Stimulated activated CD8-positive, alpha-beta memory T cell treated with anti-CD3 and anti-CD28 coated beads, Interleukin-15, amount 100 ng/mL, for 1 hour (primary cell): ENCODE measurements at places on chromosomes 1 and 21.

DNA sequence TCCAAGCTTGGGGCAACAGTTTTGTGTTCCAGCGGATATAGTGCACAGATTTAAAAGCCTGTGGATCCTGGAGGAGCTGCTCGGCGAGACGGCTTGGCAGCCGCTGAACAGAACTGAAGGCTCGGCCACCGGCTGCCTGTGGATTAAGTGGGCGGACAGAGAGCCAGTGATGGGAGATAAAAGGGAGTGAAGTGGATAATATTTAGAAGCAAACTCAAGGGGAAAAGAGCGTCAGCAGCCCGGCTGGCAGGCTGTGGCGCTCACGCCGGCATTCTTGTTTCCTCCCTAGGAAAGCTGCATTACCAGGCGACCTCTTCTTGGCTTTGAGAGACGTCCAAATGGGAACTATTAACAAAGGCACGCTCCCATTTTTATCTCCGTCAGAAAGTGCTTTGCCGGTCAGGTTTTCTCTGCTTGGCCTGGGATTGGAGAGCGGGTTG is 10.4 kb downstream of the TRABD2B start:
- no peak for DNase-seq

GRCh38 chr21:41166884-41167283 is 1.1 kb upstream of the BACE2 start:
- no peak for DNase-seq

DNA sequence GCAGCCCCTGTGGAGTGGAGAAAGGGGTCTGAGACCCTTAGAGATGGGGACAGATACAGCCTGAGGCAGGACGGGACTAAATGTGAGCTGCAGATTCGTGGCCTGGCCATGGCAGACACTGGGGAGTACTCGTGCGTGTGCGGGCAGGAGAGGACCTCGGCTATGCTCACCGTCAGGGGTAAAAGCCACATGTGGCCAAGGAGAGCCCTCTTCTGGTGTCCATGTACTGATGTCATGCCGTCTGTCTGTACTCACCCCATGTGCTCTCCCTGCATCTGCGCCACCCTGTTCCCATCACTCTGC is 84.7 kb downstream of the OBSCN start:
- DNase-seq: no peak

DNA sequence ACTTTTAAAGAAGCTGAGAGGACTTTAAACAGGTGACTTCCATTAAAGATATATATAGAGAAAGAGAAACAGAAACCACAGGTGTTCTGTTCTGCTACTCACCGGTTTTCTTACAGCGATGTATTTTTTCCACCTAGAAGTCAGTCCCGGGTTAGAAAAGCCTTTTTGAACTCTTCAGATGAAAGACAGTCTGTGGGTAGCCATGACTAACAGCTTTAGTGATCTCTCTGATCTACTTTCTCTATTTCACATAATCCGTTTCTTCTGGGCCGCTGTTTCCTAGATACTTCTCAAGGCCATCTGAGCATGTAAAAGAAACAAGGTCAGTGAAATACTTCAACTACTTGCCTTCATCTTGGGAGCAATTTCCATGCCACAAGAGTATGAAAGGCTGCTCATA is 25.1 kb downstream of the WDR64 start:
- DNase-seq: no peak

- DNase-seq: no peak
Observed at GRCh38 chr21:22106720-22107410, 1108.7 kb downstream of the NCAM2 start.

- peak; percentile 50 for DNase-seq
Observed at GRCh38 chr1:209755926-209756614, at the start of gene TRAF3IP3. Gene TRAF3IP3, plus strand, starts transcription at chr1:209756053. Its CDS starts 3,987 bp downstream, at chr1:209760040.

- DNase-seq: no peak
Observed at GRCh38 chr1:10917513-10918454, 94.7 kb upstream of the TARDBP start.

GRCh38 chr1:151680826-151681225 is 35.8 kb downstream of the CELF3 start:
- DNase-seq: no peak

DNA sequence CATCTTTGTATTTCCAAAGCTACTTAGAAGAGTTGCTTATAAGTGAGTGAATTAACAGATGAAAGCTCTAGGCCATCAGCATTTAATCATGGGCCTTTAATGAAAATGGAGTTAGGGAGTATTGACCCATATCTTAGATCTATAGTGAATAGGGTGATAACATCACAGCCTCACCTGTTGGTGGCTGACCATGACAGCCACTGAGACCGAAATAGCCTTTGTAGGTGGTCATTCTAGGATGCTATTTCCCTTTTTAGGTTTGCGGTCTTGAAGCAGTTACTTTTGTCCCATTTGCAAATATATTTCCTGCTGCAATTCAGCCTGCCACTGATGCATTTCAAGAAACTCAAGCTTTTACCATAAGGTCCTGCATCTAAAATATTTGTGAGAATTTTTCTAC is 410.1 kb upstream of the LYPLAL1 start:
- DNase-seq: no peak

DNA sequence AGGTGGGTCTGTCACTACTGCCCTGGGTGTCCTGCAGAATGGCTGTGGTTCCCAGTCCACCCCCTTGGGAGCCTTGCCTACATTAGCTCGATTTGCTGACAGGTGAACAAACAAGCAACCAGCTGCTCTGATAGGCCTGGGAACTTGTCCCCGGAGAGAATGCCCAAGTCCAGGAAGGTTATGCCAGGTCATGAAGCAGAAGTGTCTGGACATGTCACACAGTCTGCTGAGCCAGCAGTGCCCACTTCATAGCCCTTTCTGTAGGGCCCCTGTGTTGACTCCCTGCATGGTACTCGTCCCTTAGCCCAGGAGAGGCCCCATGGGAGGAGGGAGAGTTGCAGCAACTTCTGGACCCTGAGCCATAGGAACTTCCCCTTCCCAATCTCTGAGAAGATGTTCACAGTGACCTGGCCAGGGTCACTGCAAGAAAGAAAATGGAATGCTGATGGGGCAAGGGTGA is 31.0 kb downstream of the UCK2 start:
- no peak for DNase-seq

DNA sequence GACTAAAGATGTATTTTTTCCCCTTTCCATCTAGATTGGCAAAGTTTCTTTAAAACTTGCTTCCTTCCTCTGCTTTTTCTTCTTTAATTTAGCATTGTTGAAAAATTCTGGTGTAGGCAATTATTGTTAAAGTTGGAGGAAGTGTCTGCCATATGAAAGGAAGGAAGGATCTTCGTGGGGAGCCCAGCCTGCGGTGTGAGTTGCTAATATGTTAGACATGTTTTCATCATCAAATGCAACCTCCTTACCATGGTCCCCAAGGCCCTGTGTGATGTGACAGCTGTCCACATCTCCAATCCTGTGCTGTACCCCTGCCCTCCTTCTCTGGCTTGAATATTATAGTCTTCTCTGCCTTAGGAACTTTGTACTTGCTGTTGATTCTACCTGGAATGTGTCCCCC is 81.0 kb upstream of the ZBTB18 start:
- DNase-seq: no peak

DNA sequence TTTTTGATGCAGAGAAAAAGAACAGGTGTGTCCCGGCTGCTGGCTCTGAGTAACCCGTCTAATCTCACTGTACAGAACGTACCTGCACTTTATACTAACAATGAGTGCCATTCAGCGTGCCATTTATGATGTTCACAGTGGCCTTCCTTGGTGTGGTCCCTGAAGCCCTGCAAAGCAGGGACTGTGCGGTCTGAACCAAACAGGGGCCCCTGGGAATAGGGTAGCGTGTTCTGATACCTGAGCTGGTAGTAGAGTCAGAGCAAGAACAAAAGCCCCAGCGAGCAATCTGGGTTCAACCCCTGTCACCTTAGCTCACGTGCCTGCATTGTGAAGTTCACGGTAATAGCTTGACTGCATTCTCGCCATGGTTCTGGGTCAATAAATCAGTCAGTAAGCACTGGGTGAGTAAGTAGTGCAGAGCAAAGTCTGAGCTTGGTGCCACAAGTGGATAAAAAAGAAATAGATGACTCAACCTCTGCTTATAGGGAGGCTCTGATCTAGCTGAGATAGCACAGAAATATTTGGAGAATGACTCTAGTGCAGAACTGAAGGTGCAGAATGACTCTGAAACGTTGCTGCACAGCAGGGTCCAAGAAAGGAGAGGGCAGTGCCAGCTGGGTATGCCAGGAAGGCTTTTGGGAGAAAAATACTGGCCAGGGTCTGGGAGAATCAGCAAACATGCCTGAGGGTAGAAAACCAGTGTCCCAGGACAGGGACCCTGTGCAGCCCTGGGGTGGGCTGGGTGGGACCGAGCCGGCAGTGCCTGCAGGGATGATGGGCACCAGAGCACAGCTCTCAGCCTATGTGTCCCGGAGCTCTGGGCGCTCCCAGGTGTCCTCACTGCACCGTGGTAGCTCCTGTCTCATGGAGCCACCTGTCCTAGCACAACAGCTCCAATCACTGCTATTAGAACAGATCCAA is 125.9 kb downstream of the RHOU start:
- DNase-seq: no peak

DNA sequence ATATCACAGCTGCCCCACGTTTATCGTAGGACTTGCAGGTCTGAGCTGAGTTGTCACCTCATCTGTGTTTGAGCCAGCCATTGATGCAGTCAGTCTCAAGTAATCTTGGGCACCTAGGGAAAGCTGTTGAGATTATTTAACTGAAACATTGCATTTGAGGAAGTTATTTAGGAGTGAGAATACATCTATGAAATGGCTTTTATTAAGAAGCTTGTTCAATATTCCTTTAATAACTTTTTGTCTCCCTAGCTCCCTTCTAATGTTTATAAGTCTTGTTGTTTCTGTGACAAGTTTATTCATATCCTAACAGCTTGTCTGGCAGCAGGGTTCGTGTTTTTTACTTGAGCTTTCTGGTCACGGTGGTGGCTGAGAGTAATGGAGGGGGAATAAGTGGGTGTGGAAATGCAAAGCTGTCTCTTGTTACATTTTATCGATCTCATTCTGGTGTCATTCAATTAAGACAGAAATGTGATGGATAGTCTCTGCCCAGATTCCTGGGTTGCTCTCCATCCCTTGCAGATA is 555.9 kb downstream of the USP25 start:
- DNase-seq: no peak

DNA sequence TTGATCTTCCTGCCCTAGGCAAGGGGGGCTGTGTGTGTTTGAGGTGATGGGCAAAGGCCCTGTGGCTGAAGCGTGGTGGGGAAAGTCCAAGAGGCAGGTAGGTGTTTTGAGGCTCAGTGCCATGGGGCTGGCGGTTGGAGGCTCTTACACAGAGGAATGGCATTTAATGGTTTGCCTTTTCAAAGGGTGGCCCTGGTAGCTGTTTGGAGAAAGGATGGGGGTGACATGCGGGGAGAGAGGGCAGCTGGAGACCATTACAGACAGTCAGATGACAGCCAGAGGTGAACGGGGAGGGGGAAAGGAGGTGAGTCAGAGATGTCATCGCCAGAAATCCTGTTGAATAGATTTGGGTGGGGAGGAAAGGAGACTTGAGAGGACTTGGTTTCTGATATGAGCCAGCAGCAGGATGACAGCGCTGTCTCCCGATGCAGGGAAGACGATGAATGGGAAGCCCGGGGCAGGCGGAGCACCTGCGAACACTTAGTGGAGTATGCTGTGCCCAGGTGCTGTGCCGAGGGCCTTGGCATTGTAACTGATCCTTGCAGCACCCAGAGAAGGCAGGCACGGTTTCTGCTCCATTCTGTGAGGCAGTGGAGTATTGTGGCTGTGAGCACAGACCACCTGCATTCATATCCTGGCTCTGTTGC is 56.3 kb downstream of the MAN1C1 start:
- no peak for DNase-seq

DNA sequence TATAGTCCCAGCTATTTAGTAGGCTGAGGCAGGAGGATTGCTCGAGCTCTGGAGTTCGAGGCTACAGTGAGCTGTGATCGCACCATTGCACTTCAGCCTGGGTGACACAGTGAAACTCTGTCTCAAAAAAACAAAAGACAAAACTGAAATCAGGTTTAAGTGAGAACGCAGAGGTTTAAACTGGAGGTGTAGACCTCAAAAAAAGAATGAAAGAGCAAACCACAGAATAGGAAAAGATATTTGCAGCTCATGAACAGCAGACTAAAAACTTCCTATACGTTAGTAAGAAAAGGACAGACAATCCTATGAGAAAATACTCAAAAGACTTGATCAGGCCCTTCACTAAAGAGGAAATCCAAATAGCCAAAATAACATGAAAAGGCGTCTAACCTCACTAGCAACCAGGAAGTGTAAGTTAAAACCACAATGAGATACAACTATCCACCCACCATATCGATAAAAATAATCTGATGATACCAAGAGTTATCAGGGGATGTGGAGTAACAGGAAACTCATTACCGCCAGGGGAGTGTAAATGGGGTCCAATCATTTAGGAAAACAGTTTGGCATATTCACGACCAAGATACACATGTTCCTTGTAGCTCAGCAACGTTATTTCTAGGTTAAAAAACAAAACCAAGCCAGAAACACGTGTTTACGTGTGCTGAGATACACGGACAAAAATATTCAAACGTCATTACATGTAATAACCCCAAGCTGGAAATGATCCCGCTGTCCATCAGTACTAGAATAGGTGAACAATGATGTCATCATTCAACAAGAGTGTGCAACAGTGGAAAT is 9.8 kb downstream of the TNFRSF9 start:
- no peak for DNase-seq

- DNase-seq: no peak
Observed at GRCh38 chr21:25658427-25659035, 19.5 kb downstream of the JAM2 start.

DNA sequence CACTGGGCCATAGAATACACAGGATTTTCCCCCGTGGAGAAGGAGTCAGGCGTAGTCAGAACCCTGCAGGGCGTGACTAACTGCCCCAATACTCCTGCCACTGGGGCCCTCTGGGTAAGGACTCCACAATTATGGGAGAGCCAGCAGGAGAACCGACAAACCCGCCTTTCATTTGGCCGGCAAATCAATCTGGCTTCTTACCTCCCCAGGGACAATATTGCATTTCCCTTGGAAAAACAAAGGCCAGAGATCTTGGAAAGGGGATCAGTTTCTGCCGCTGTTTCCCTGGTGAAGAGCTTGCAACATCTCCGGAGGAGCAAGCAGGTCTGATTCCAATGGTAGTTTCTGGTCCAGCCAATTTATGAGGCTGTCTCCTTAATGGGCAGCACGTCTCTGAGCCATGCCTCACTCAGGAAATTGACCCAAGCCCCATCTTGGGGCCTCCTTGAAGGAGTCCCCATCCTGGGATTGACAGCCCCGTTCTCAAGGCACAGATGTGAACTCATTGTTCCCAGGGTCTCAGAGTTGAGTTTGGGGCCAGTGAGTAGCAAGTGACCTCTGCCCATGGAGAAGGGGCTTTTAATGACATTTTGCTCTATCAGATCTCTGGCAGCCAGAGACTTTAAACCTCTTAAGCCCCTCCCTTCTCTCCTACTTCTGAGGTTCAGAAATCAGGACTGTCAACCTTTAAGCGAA is 4.3 kb downstream of the TRABD2B start:
- DNase-seq: no peak
